Hematopoietic multipotent progenitor cell treated with erythropoietin and hydrocortisone succinate and interleukin-3 and kit ligand, for 15 days (in vitro differentiated cells): ENCODE measurements at places on chromosomes 2 and 18.

DNA sequence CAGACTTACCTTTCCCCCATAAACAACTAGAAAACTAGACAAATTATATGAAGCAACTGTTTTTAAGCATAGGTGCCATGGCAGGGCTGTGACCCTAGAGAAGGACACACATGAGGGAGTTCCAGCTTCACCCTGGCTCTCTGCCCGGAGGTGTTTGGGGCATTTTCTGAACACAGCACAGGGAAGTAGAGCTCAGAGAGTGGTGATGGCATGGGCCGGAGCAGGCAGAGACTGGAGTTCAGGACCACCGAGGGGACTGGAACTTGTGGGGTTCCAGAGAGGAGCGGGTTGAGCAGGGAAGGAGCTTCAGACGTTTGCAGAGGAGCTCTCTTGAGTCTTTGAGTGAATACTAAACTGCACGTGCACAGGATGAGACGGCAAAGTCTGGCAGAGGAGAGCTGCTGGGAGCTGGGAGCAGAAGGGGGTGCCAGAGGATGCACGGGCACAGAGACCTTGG lies 26.5 kb upstream of the KLF11 start:
- DNase-seq, result no peak

- no peak for DNase-seq
These were observed 41.4 kb downstream of the STARD6 start for GRCh38 chr18:54316071-54316820.

DNA sequence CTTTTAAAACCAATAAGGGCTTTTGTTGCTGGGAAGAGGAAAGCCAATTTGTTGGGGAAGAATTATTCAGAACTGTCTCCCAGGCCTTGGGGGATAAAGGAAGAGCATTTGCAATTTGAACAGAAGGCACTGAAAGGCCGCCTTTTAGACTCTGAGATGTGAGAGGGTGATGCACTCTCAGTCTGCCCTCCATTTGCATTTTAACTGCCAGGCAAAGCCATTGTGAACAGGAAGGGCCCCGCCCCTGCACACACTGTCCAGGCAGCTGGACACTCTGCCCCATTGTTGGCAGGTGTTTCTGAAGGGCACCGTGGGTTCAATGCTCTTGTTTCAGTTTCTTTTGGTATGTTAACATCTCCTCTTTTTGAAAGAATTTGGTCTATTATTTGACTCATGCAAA lies 169.5 kb upstream of the COPS8 start:
- DNase-seq, result no peak

DNA sequence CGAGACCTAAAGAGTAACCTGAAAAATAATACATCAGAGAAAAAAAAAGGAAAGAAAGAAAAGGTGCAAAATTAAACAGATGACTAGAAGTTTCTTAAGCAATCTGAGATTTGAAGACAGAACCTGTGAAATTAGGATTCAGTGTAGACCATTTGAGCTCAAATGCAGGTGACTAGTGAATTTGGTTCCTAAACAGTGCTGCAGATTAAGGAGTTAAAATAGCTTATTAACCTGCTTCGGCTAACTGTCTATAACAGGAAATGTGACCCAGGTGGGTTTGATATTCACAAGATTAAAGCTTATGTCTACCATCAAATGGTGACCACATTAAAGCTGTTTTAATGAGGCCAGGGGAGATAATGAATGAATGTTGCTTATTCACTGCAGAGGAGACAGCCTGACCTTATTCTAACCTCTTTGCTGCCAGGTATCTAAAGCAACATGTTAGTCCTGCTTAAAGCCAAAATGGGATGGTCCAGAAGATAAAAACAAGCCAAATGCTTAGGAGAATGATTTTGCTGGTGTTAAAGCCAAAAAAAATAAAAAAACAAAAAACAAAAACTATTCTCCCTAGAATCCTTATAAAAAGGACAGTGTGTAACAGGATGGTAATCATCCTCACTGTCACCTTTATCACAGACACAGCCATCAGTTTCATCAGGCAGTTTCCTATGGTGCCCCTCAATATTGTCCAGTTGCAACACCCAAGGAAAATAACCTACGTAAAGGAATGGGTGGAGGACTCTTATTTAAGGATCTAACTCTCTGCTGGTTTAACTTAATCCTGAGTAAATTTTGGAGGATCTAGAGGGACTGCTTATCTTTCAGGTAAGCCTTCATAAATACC lies 769.0 kb upstream of the ZEB2 start:
- DNase-seq, result no peak

- DNase-seq, result no peak
These were observed 7.0 kb downstream of the FAM228A start for GRCh38 chr2:24181849-24182248.

GRCh38 chr2:181185948-181186347 lies 205.5 kb downstream of the UBE2E3 start:
- DNase-seq, result no peak

- no peak for DNase-seq
These were observed 318.8 kb downstream of the ZEB2 start for GRCh38 chr2:144201126-144201525.

GRCh38 chr2:140502951-140503630 lies 1627.7 kb downstream of the LRP1B start:
- DNase-seq, result no peak

DNA sequence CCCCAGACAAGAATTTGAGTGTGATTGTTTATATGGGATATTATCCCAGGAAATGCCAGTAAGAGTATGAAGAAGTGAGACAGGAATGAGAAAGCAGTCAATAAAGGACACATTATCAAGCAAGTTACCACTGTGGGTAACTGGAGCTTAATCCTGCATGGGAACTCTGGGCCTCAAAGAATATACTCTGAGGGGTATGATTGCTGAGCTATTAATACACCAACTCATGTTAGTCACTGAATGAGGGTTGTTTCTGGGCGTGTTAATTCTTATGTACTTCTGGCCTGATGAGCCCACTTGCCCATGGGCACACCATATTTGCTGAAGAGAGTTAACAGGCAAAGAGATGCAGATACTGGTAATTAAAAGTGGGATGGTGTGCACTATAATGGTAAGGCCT lies 26.6 kb upstream of the PAIP2B start:
- DNase-seq, result no peak

GRCh38 chr2:27573452-27573851 lies 9.4 kb upstream of the ZNF512 start:
- DNase-seq, result no peak

- no peak for DNase-seq
These were observed 74.6 kb downstream of the ARL4C start for GRCh38 chr2:234422273-234422732.

GRCh38 chr2:225086439-225086838 lies 44.2 kb upstream of the DOCK10 start:
- DNase-seq, result no peak

- DNase-seq, result no peak
These were observed 262.7 kb downstream of the HAUS1 start for GRCh38 chr18:46366751-46367376.

GRCh38 chr2:14828968-14829367 lies 196.5 kb downstream of the LRATD1 start:
- no peak for DNase-seq

DNA sequence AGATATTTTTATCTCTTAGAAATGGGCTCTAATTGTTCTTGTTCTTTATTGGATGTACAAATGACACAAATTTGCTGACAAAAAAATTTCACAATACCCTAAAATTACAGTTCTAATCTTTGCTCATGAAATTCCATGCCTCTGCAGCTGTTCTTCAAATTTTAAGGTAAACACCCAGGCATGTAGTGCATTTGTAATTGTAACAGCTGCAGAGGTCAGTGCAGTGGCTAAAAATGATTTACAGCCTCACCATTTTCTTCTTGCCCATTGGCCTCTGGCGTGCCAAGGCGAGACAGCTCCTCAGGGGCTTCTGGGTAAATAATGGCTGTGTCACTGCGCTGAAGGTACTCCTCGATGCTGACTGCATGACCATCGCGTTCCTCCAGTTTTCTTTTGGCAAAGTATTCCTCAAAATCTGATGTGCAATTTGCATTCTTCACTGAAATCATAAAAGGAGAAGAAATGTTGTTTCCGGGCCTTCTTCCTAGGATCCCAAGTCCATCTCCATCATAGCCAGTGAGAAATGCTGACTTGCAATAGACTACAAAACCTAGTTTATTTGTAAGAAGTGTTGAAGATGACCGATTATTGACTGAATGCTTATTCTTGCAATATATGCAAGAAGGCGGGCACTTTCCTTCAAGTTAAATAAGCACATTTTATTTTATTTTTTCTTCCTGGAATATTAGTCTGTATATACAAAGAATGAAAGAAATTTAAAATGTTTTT lies 115.2 kb downstream of the ZEB2 start:
- no peak for DNase-seq

DNA sequence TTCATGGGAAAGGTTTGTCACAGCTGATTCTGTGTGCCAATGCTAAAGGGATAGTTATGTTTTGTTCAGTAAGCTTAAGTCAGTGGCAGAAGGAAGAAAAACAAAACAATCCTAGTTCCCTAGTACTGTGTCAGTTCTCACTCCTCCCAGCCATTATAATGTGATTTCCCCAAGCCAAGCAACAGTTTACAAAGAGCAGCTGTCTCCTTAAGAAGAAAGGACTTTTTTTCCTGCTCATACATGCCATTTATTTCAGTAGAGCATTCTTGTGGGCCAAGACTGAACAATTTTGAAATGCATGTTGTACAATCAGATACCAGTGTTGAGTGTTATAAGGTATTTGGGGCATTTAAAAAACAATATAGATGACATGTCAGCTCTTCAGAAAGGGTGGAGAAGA lies 52.1 kb downstream of the NEMP2 start:
- DNase-seq, result no peak

- peak; percentile 3 for DNase-seq
These were observed 142.2 kb upstream of the PXDN start for GRCh38 chr2:1886405-1886992.

- peak; percentile 20 for DNase-seq
These were observed 815 bp downstream of the GMCL1 start for GRCh38 chr2:69830045-69830905.
